Effector memory CD4-positive, alpha-beta T cell (primary cell): ENCODE measurements at places on chromosomes 2 and 18.

DNA sequence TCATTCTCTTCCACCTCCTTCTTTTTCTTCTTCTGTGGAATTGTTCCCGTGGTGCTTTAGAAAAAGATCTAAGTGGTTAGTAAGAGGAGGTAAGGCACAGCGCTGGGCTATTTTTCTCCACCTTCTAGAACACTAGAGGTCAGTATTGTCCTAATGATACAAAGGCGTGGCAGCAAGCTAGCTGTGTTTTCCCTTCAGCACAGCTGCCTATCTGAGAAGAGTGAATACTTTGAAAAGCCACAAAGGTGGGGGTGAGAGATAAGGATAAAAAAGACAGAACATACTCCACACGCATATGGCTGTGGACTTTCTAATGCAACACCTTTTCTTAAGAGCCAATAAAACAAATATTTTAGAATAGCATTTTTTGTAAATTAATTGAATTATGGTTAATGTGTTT is 2.1 kb downstream of the CNTNAP5 start:
- no peak for DNase-seq

GRCh38 chr2:145777297-145777696 is 1257.4 kb upstream of the ZEB2 start:
- DNase-seq: no peak

GRCh38 chr2:102049756-102050443 is 58.1 kb downstream of the IL1R2 start:
- DNase-seq: no peak

DNA sequence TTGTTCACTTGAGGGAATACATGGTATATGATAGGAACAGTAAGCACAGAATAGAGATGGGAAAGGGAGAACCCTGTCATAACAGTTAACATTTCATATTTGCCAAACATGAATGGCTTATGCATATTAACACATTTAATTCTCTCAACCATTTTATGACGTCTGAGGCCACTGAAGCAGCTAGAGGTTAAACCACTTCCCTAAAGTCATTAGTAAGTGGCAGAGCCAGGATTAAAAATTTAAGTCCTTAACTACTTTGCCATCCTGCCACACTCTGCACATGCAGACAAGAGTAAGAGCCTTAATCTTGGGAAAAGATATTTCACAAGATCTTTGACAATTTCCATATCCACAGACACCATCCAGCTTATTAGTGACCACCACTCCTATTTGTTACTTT is 2.1 kb downstream of the LIPT1 start:
- DNase-seq: no peak

GRCh38 chr2:120354467-120354866 is 8.5 kb downstream of the INHBB start:
- no peak for DNase-seq

DNA sequence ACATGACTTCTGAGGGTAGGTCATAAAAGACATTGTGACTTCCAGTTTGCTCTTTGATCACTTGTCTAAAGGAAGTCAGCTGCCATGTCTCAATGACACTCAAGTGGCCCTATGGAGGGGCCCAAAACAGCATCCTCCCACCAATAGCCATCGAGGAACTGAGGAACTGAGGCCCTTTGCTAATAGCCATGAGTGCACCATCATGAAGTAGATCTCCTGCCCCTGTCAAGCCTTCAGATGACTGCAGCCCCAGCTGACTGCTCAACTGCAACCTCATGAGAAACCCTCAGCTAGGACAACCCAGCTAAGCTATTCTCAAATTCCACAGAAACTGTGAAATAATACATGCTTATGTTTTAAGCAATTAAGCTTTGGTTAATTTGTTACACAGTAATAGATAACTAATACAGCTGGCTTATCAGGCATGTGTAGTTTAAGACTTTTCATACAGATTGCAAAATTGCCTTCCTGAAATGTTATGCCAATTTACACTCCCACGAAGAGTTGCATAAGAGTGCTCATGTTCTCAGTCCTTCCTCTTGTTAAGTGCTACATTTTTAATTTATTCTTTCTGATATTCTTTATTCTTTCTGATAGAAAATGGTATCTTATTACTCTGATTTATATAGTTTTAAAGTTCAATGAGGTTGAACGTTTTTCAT is 105.6 kb upstream of the NDUFV2 start:
- no peak for DNase-seq

- no peak for DNase-seq
Measured at GRCh38 chr2:95072424-95072823, 46.9 kb downstream of the MAL start.

- DNase-seq: no peak
Measured at GRCh38 chr2:232375164-232375563, 3.4 kb upstream of the ALPP start.

DNA sequence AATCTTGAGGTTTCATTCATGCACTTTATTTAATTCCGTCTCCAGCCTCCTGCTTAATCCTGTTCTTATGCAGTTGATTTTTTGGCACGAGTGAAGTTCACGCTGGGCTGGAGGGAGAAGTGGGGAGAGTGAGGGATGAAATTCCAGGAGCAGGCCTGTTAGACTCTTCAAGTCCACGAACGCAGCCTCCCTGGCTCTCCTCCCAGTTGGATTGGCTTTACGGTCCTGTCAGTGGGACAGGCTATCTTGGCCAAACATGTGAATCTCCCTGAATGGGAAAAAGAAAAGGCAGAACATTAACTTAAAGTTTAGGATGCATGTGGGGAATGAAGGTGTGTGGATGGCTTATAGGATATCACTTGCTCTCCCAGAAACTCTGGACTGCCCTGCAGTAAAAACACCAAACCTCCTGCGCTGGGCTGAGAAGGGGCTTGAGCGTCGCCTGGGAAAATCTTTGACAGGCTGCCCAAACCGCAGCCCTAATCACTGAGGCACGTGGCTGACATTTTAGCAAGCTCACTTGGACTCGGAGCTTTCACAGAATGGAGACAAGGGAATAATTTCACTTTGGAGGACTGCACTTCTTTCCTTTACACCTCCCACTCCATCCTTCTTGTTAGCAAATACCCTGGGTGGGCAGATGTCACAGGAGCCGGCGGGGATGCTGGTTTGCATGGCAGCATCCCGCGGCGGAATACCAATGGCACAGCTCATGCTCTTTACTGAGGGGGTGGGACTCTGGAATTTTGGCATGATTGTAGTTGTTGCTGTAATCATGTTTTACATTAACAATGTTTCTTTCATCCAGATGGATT is 93.9 kb downstream of the ACKR3 start:
- DNase-seq: no peak

DNA sequence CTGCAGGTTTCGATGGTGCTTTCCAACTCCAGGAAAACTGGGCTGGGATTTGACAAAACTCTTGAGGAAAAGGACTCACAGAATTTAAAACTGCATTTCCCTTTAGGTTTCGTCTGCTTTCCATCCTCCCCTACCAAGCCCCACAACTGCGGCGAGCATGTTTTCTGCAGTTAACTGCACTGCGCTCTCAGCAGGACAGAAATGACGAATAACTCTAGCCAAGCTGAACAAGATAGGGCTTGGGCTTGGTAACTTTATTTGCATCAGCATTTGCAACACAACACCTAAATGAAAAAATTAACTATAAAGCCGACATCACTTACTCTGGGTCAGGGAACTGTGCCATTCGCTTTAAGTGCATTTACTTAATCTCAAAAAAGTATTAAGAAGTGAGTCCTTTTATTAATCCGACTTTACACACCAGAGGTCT is 669 bp upstream of the PIKFYVE start:
- peak; percentile 24 for DNase-seq
